ENCODE measurements at places on chromosomes 13 and 19. TPM values are rescaled to one million over a fixed set of nuclear protein-coding genes. Genes with fewer than 3 reads are reported as not detected.

The CYP2F1 gene
- polyA plus RNA-seq, result 0.18 TPM

DNA sequence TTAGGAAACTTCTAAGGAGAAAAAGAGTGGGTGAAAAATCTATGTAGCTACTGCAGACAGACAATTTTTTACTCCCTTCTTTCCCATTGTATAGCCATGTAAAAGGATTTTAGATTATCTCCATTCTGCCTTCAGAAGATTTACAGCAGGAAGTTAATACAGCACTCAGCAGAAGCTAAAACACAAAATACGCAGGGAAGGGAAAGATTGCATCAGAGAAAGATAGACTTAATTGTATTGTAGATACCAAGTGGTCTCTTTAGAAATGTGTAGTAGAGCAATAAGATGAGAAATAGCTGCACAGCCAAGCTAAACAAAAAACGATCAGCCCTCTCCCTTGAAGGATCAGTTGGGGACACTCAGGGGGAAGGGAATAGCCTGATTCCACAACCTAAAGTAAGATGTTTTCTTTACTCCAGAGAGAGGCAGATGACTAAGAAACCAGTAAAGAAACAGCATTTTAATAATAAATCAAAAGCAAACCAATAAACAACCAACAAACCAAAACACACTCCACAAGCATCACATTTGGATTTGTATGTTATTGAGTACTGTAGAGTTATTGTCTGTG lies 236.7 kb upstream of the SLITRK1 start:
- DNase-seq, result no peak
- no peaks in the 10 kb centered on the region for H3K4me1 ChIP-seq
- H3K27me3 ChIP-seq, result no peaks in the 10 kb centered on the region
- H3K36me3 ChIP-seq, result no peaks in the 10 kb centered on the region

DNA sequence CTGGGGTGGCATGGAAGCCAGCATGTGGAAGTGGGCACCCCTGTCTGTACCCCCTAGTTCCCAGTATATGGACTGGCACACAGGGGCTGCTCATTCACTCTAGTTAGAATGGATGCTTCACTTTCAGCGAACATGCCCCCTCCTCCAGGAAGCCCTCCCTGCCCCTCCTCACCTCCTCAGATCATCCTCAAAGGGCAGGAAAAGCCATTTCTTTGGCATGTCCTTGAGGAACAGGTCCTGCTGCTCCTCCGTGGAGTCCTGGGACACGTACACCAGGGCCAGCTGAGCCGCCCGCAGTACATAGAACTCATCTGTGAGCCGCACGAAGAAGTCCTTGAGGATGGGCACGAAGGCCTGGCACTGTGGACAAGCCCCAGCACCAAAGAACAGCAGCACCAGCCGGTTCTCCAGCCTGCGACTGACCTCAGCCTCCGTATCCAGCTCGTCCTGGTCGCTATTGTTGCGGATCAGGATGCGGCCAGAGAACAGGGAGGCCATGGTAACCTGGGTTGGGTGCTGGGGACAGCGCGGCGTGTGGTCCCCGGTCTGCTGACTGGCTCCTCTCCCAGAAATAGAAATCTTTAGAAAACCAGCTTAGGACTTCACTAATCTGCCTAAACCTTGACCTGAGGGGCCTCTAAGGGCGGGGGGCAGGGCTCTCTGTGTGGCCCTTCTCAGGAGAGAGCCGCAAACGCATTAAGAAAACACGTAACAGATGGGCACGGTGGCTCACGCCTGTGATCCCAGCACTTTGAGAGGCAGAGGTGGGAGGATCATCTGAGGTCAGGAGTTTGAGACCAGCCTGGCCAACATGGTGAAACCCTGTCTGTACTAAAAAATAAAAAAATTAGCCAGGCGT lies at the start of gene NXNL1:
Gene NXNL1 (minus strand): TSS at position 555 of the 859 bp plus-strand sequence. CDS start 57 bp downstream, at position 498.
- H3K36me3 ChIP-seq, result no peaks in the 10 kb centered on the region
- H3K4me1 ChIP-seq, result no peaks in the 10 kb centered on the region
- no peak for DNase-seq
- H3K27ac ChIP-seq, result no peak within 1 kb of the TSS
- H3K4me3 ChIP-seq, result no peak within 1 kb of the TSS

- DNase-seq, result peak; percentile 98
- H3K27ac ChIP-seq, result peak within 1 kb of the TSS; percentile 93
- no peaks in the 10 kb centered on the region for H3K36me3 ChIP-seq
- no peaks in the 10 kb centered on the region for H3K4me1 ChIP-seq
- peak within 1 kb of the TSS; percentile 73 for H3K4me3 ChIP-seq
Measured at GRCh38 chr19:750640-751423, at the start of gene MISP. Gene MISP, plus strand, starts transcription at chr19:751112. Its CDS starts 5,835 bp downstream, at chr19:756947.

GRCh38 chr13:56019606-56020005 lies 1121.1 kb upstream of the PRR20A start:
- DNase-seq, result no peak
- H3K4me3 ChIP-seq, result no peak overlapping the region
- H3K36me3 ChIP-seq, result no peaks in the 10 kb centered on the region
- no peaks in the 10 kb centered on the region for H3K27me3 ChIP-seq

DNA sequence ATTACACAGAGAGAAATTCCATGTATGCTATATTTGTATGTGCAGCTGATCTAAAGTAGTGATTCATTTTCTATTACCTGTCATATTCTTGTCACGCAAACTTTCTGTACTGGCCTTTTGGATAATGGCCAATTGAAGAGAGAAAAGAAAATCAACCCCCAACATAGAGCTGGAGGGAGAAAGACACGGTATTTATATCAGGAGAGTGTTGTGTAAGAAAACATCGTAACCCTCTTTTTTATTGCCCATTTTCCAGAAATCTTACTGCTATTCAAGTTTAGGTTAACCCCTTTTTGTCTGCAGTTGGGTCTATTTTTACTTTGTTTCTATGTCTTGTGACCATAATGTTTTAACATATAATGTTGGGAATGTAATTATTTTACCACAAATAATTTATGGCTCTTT lies 27.9 kb downstream of the DGKH start:
- no peaks in the 10 kb centered on the region for H3K4me1 ChIP-seq
- no peaks in the 10 kb centered on the region for H3K36me3 ChIP-seq
- no peak overlapping the region for H3K27ac ChIP-seq

- peak; percentile 30 for DNase-seq
- H3K27me3 ChIP-seq, result no peaks in the 10 kb centered on the region
- no peaks in the 10 kb centered on the region for H3K4me1 ChIP-seq
- H3K4me3 ChIP-seq, result no peak overlapping the region
- no peaks in the 10 kb centered on the region for H3K36me3 ChIP-seq
Measured at GRCh38 chr19:13430790-13431582, 75.3 kb downstream of the CACNA1A start.

DNA sequence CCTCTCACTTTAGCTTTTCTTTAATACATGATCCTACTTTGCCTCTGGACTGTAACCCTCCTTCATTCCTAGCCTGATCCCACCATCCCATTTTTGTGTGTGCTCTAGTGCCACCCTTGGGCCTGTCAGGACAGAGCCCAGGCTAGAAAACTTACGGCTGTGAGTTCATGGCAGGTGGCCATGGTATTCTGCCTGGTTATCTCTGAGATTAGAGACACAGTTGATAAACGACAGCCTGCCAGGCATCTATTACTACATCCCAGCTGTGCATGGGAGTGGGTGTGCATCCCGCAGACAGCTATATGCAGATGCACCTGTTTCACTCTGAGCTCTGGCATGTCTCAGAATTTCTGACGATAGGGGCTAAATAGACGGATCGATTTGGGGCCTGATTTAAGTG lies 110.9 kb downstream of the HS6ST3 start:
- DNase-seq, result no peak
- H3K4me3 ChIP-seq, result no peak overlapping the region
- no peaks in the 10 kb centered on the region for H3K36me3 ChIP-seq
- H3K27ac ChIP-seq, result no peak overlapping the region
- H3K27me3 ChIP-seq, result no peaks in the 10 kb centered on the region
- no peaks in the 10 kb centered on the region for H3K4me1 ChIP-seq

The GPR183 gene
- polyA plus RNA-seq, result 2.4 TPM

The TMEM150B gene
- 33.2 TPM for polyA plus RNA-seq

DNA sequence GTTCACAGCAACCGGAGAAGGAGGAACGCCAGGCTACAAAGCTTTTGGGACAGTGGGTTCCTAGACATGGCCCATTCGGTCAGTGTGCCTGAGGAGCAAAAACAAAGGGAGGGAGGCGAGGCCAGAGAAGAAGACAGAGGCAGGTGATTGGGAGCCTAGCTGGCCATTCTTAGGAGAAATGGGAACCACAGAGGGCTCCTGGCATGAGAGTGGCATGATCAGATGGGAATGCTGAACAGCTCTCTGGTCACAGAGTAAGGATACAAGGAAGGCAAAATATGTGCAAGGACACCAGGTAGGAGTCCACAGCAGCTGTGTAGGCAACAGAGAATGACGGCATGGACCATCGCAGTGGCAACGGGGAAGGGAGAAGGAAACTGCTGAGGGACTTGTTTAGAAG lies 82.4 kb downstream of the EFNB2 start:
- no peaks in the 10 kb centered on the region for H3K36me3 ChIP-seq
- no peak overlapping the region for H3K4me3 ChIP-seq
- H3K4me1 ChIP-seq, result no peaks in the 10 kb centered on the region
- no peak for DNase-seq
- H3K27ac ChIP-seq, result no peak overlapping the region

DNA sequence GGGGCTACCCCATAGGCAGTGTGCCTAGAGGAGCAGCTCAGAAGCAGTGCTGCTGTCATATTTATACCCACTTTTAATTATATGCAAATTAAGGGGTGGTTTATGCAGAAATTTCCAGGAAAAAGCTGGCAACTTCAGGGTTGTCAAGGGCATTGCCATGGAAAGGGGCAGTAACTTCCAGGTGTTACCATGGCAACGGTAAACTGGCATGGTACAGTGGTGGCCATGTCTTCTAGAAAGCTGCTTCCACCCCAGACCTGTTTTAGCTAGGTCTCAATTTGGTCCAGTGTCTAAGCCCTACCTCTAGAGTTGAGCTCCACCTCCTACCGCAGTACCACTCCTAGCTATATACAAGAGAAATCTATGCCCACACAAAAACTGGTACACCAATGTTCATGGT lies 11.3 kb downstream of the PNMA8A start:
- DNase-seq, result no peak
- no peaks in the 10 kb centered on the region for H3K4me1 ChIP-seq
- no peak overlapping the region for H3K27ac ChIP-seq
- no peaks in the 10 kb centered on the region for H3K27me3 ChIP-seq
- no peaks in the 10 kb centered on the region for H3K36me3 ChIP-seq

- no peak overlapping the region for H3K4me3 ChIP-seq
- no peaks in the 10 kb centered on the region for H3K36me3 ChIP-seq
- H3K27ac ChIP-seq, result no peak overlapping the region
- peaks cover 2% of the 10 kb centered on the region for H3K27me3 ChIP-seq
Measured at GRCh38 chr13:110798081-110798994, 84.8 kb downstream of the ING1 start.

The KRTDAP gene
- polyA plus RNA-seq, result not detected

DNA sequence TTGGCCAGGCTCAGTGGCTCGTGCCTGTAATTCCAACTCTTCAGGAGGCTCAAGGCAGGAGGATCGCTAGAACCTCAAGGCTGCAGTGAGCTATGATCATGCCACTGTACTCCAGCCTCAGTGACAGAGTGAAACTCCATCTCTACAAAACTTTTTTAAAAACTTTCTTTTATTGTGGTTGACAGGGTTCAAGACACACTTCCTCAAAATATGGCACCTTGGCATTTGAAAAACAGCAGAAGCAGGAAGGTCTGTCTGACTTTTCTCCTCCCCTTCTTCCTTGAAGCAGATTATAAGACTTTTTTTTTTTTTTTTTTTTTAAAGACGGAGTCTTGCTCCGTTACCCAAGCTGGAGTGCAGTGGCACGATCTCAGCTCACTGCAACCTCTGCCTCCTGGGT lies 100.3 kb downstream of the TM9SF2 start:
- no peak overlapping the region for H3K27ac ChIP-seq
- DNase-seq, result no peak
- H3K27me3 ChIP-seq, result no peaks in the 10 kb centered on the region
- no peak overlapping the region for H3K4me3 ChIP-seq
- no peaks in the 10 kb centered on the region for H3K4me1 ChIP-seq

The SCN1B gene
- not detected for polyA plus RNA-seq

- H3K4me1 ChIP-seq, result no peaks in the 10 kb centered on the region
- no peaks in the 10 kb centered on the region for H3K36me3 ChIP-seq
- no peaks in the 10 kb centered on the region for H3K27me3 ChIP-seq
- no peak for DNase-seq
- H3K27ac ChIP-seq, result no peak overlapping the region
Measured at GRCh38 chr13:42394711-42395085, 122.7 kb downstream of the AKAP11 start.

The GIPR gene
- 1.1 TPM for polyA plus RNA-seq

DNA sequence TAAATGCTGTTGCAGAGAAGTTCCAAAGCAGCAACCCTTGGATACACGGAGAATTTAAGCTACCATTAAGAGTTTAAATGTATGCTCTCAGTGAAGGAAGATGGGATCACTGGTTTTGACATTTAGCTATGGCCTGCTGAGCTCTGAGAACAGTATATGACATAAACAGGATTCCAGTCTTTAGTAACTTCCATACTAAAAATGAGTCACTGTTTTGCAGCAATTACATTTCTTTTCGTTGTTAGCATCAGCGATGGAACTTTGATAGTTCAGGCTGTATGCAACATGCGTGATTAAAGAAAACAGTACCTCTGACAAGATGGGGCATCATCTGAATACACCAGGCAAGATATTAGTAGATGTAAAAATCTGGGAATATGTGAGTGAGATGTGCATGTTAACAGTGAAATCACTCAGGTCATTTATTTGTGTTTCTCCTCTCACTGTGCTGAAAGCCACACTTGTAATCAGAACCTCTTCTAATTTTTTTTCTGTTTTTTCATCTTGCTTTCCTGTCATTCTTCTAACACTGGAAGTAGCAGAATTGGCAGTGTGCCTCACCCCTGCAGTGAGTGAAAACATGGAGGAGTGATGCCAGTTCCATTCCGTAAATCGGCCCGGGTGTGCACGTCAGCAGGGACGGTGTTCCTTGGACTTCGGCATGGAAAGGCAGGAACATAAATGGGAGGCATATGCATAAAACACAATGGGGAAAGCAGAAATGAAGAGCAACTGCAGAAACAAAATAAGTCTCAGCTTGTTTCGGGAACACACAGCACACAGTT lies 361.5 kb downstream of the OXGR1 start:
- H3K4me1 ChIP-seq, result peaks cover 8% of the 10 kb centered on the region
- no peak for DNase-seq
- H3K27ac ChIP-seq, result no peak overlapping the region
- H3K27me3 ChIP-seq, result no peaks in the 10 kb centered on the region

DNA sequence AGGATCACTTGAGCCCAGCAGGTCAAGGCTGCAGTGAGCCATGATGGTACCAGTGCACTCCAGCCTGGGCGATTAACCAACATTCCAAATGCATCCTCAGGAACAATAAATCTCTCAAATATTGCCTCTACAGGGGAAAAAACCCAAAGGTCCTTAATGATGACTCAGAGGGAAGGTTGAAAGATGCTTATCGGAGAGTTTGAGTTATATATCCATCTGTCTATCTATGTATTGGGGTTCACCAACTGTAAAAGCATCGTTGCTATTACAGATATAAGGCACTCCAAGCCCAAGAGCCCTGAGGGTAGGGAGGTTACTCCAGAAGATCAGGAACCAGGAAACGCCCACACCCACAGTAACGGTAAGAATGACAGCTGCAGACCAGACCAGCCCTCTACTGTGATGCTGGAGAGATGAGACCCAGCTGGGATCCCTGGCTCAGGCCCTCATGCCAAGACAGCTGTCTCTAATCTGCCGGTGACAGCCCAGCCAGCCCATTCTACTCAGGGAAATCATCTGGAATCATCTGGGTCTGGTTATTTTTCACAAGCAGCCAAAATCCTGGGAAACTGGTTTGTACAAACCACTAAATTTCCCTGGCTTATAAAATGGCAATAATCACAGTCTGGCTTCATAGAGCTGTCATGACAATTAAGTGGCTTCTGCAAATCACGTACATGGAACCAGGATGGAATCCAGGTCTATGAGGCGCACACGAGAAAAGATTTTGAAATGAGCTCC lies 23.8 kb downstream of the TEX101 start:
- H3K27me3 ChIP-seq, result no peaks in the 10 kb centered on the region
- no peak overlapping the region for H3K4me3 ChIP-seq
- H3K27ac ChIP-seq, result no peak overlapping the region
- H3K4me1 ChIP-seq, result no peaks in the 10 kb centered on the region

The ZNF628 gene
- 7.0 TPM for polyA plus RNA-seq

All from small intestine (tissue), 16 donors.